Activated CD8-positive, alpha-beta T cell treated with anti-CD3 and anti-CD28 coated beads, Interleukin-2, amount 10 ng/mL, durations not matched to agents 7 days and 5 days (primary cell): ENCODE measurements at places on chromosomes 2 and 18. TPM values are rescaled to one million over a fixed set of nuclear protein-coding genes. Genes with fewer than 3 reads are reported as not detected.
A peak's percentile ranks its signal among the peaks of the same experiment; 100 is the strongest.

GRCh38 chr2:97957432-97958183 lies 38.1 kb downstream of the TMEM131 start:
- no peak for DNase-seq

HJURP gene
- total RNA-seq = 135 TPM

DNA sequence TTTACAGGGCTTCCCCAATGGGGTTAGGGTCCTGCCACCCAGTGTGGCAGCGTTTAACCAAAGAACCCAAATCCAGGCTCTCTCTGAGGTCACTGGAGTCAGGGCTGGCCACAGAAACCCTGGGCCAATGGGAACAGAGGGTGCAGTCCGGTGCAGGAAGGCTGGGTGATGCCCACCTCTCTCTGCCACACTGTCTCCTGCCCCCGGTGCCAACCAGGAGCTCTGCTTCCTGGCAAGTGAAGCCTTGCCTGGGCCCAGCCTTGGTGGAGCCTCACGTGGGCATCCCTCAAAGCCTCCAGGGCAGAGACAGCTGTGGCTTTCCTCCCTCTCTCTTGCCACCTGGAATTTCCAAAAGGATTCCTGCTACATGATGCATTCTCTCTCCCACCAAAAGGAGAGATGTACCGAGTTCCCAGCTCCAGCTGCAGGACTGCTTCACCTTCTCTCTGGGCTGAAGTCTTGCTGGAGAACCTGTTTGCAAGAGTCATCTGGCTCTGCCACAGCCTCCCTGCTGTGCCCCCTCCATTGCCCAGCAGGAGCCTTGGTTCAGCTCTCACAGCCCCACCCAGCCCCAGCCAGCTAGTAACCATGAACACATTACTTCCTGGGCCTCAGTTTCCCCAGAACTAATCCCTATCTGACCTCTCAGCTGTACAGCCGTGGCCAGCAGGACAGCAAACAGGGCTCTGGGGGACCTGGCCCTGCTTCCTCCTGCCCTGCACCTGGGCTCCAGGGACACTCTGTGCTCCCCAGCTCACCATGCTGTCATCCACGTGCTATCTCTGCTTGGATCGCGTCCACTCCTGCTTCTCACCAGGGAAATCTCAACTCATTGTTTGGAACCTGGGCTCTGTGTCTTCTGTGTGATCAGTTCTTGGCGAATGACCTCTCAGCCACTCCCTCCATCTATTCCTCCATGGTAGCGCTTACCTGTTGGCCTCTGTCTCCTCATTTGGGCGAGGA lies 43.4 kb downstream of the KCNF1 start:
- no peak for DNase-seq

STK16 gene
- 31.2 TPM for total RNA-seq

DNA sequence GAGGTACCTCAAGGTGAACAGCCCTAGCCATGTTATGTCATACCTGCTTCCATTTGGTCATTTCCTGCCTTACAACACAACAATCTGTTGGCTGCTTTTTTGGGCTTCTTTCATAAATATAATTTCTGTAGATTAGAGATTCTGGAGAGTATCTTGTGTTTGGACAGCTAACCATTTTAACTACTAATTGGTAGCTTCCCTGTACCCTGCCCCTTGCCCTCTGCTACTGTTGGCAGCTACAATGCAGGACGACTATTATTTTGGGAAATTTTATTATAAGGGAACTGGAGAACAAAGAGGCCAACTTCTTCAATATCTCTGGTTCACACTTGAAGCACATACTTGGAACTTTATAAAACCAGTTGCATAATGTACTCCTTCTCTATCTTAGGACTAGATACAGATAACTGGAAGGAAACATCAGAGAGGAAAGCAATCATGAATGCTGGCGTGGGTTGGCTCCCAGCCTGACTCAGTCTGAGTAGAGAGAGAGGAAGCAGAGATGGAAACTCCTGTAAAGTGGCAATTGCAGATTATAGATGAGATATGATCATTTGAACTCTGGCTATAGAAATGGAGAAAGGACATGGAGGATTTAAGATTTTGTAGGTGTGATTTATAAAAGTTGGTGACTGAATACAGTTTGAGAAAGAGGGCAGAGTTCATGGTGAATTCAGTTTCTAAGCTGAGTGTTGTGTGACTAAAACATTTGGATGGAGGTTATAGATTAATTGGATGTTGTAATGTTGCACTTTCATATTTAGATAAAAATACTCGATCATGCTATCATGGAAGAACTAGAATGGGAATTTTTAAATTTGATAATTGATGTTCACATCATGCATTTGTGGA lies 74.5 kb downstream of the MDH1 start:
- DNase-seq = no peak

DNA sequence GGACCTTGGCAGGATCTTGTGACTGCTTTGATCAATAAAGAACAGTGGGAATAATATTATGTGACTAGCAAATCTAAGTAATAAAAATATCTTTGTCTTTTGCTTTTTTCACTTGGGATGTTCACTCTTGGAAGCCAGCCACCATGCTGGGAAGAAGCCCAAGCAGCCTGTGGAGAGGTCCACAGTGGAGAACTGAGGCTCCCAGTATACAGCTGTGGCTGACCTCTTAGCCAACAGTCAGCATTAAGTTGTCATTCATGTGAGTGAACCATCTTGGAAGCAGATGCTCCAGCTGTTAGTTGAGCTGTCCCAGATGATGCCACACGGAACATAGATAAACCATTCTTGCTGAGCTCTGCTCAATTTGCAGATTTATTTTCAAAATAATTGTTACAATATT lies 160.0 kb downstream of the OSR1 start:
- no peak for DNase-seq

DSG2 gene
- total RNA-seq = 0.32 TPM

CTLA4 gene
- total RNA-seq = 4.7 TPM

CNTNAP5 gene
- total RNA-seq = not detected

- DNase-seq = no peak
Observed at GRCh38 chr2:209529579-209529978, 105.7 kb downstream of the MAP2 start.

- DNase-seq = peak; percentile 36
Observed at GRCh38 chr18:5167831-5168230, 29.2 kb downstream of the AKAIN1 start.

SERPINB7 gene
- not detected for total RNA-seq

DNA sequence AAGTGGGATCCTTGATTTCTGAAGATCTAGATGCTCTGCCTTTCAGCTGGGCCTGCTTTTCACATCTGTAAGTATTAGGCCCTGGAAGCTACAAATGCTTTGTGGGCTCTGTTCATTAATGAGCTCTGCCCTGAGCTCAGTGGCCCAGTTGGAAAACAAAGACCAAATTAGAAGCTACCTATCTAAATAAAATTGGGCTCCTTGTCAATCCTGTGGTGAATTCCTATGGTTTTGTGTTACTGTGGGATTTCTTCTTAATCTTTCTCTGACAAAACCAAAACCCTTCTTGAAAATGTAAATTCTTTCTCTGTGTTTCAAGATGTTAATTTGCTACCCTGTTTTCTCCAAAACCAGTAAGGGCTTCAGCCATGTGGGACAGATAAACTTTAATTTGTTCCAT lies 219.0 kb upstream of the HS6ST1 start:
- no peak for DNase-seq

GRCh38 chr2:48070415-48070814 lies 164.1 kb upstream of the FBXO11 start:
- DNase-seq = no peak
